ENCODE measurements at places on chromosomes 1 and 21.
A peak's percentile ranks its signal among the peaks of the same experiment; 100 is the strongest.

- peak; percentile 58 for DNase-seq
Measured at GRCh38 chr1:13749543-13750341, 49.8 kb downstream of the PRDM2 start.

GRCh38 chr1:37033355-37034101, 787 bp downstream of the GRIK3 start:
- no peak for DNase-seq

- no peak for DNase-seq
Measured at GRCh38 chr1:116940814-116941599, 31.3 kb downstream of the PTGFRN start.

GRCh38 chr1:231836227-231836893, 209.8 kb downstream of the DISC1 start:
- DNase-seq, result no peak

DNA sequence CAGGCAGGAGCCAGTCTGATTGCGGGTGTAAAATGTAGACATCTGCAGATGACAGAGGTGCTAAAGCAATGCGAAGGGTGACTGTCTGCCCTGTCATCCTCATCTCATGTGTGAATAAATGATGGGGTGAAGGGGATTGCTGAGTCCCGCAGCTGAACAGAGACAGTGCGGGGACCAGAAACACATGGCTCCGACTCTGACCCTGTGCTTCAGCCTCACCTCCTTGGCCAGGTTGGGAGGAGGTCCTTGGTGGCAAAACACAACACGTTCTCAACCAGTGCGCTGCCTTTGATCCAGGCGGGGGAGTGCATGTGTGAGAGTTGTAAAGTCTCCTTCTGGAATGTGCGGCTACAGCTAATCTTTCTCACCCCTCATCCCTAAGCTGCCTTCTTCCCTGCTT, 32.0 kb upstream of the TTC22 start:
- DNase-seq, result no peak

DNA sequence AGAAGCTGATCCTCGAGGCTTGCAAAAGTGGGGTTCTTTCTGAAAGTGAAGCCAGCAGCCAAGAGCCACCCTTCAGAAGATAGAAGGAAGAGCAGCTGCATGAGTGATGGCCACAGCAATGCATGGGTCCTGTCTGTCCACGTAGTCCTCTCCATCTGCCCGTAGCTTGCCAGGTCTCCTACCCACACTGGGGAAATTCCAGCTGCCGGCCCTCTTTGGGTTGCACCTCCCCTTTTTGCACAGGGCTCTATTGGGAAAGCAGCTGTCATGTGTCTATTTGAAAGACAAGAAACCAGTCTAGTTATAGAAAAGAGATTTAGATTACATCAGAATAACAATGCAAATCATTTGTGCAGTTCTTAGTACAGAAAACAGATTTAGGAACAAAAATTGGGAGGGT, 204.4 kb downstream of the GIPC2 start:
- no peak for DNase-seq

- DNase-seq, result no peak
Measured at GRCh38 chr1:30335389-30335996, 387.9 kb downstream of the MATN1 start.

DNA sequence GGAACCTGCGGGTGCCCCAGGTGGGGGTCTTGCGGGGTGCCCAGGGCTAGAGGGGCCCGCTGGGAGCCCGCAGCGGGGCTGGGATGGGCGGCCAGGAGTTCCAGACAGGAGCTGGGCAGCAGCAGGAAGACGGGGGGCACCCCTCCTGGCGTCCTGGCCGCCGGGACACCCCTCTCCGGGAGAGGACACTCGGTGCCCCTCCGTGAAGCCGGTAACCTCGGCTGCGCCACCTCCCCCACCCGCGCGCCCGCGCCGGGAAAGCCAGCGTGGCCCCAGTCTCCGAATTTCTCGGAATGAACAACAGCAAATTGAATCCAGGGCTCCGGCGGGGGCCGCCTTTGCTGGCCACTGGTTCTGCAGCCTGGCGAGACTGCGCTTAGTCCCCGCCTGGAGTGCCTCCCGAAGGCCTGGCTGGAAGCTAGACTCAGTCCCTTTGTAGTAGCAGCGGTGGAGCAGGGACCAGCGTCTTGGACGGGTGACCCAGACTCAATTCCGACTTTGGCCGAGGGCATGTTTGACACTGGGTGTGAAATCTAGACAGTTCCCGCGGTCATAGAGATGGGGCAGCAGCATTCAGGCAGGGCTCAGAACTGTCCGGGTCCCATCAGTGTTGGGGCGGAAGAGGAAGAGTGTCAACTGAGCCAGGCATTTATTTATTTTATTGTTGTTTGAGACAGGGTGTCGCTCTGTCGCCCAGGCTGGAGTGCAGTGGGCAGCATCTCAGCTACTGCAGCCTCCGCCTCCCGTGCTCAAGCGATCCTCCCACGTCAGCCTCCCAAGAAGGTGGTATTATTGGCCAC, 773 bp downstream of the IFNGR2 start:
- peak; percentile 42 for DNase-seq

DNA sequence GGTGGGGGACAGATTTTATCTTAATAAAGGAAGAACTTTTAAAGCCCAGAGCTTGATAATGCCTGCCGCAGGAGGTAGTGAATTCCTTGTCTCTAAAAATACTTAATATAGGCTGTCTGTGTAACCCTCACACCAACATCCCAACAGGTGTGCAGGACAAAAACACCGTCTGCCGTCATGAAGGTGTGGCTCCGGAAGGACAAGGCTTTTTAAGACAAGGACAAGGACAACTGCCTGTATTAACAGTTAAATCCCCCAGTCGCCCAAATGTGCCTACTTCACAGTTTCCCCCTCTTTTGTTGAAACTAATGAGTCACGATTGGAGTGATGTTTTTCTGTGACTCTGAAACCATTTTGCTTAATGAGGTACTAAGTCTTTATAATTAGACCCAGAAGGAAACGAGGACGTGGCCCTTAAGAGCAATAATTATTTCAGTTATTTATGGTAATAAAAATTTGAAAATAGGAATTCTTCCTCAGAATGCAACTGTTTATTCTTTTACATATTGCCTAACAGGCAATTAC, 27.3 kb upstream of the SPATA6 start:
- no peak for DNase-seq

DNA sequence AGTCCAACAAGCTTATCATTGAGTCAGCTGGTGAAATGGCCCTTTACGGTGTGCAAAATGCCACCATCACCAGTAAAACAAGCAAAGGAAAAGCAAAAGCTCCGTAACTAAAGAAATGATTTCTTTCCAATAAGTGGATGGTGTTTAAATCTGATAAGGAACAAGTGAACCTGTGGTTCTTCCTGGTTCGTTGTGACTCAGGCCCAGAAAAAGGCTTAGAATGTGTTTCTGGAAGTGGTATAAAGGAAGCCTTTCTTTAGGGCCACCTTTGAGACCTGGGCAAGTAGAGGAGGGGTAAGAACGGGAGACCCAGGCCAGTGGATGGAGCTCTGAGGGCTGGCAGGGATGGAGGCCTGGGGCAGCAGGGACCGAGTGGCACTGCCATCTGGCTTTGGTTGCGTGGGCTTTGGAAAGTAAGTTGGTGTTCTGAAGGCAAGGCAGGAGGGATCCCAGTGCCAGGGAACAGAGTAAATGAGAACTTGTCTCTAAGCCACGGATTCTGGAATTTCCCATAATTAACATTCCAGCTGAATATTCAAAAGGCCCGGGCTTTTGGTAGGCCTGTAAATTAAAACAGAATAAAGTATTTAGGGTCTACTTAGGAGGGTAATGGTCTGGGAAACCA, 87.9 kb upstream of the LMO4 start:
- DNase-seq, result no peak

DNA sequence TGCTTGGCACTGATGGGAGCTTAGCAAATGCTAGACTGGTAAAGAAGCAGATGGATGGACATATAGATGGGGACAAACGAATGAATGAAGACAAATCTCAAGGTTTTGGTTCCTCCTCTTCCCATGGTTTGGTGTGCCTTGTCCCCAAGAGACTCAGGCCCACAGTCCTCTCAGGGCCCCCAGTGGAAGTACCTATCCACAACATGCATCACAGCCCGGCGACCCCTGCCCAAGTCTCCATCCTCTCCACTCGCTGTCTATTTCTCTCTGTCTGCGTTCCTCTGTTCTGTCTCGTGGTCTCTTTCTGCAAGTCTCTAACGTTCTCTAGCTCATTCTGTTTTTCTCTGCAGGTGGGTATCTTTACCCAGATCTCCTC, 85.8 kb downstream of the GLIS1 start:
- DNase-seq, result no peak

GRCh38 chr1:209652121-209652735, at the start of gene LAMB3:
LAMB3 (minus strand) TSS chr1:209652425; CDS start chr1:209650944, 1,481 bp downstream.
- DNase-seq, result no peak

DNA sequence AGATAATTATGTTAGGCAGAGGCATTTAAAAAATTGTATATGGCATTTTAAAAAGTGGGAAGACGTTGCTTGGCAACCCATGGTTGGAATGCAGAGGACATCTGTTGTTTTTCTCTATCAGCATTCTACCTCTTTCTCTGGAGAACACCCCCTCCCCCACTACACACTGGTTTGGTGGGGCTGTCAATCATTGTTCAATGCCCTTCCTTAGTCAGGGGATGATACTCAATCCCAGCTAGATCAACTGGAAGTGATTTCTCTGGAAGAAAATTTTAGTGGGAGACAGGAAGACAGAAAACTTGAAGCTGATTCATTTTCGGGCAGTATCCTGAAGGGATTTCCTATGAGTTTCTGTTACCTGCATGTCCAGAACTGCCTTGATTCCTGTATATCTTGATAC, 35.7 kb upstream of the CAP1 start:
- no peak for DNase-seq

DNA sequence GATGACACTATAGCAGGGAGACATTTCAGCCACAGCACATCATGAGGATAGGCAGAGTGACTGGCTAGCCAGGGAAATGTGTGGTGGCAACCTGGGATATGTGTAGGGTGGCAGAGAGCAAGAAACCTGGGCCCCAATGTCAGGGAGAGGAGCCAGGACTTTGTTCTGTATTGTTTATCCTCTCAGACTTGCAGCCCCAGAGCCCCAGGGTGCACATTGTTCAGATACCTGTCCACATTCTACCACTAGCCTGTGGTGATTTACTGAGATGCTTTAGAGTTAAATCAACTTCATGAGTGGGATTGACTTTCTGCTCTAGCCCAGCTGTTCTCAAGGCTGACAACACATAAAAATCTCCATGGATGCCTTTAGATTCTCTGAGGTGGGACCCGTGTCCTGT, 61.5 kb downstream of the MAB21L3 start:
- DNase-seq, result no peak

- DNase-seq, result no peak
Measured at GRCh38 chr1:217495249-217495648, 135.6 kb downstream of the GPATCH2 start.

DNA sequence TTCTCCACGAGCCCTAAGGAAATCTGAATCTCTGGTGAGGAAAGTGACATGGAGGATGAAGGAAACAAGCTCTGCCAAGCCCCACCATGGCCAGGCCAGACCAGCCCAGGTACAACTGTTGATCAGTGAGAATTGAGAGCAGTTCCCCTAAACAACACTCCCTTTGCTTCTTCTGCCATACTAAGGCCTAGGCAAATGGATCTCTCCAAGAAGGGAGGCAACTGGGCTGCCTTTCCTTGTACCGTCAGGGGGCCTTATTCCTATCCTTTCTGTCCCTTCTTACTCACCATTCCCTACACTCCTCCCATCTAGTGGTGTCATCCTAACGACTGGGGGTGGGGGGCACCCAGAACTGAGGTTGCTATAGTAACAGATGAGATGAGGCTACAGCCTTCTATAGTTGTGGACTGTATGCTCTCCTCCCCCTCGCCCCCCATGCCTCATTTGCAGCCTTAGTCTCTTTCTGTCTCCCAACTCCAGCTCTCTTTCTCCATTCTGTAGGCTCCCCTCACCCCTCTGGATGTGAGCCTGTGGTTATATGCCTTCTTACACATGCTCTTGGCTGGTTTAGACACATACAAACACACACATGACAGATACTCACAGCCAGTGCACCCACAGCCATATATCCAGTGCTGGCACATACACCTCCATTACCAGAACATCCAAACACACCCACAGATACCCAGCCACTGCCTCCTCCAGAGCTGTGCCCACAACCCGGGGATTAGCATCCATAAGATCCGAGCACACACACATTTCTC, 3.6 kb downstream of the PEA15 start:
- no peak for DNase-seq

DNA sequence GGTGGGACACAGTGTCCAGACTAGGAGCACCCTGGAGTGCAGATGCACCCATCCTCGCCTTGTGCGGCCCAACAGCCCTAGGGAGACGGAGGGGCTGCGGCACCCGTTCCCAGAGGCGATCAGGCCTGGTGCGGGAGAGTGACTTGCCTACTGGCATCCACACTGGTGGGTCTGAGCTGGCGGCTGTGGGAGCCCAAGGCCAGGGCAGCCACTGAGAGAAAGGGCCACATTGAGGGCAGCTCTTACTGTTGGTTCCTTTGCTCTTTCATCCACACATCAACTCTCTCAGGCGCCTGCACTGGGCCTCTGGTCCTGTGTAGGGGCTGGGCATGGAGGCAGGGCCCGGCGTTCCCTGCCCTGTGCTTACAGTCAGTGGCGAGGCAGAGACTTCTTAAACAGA, 8.6 kb downstream of the PODN start:
- no peak for DNase-seq

DNA sequence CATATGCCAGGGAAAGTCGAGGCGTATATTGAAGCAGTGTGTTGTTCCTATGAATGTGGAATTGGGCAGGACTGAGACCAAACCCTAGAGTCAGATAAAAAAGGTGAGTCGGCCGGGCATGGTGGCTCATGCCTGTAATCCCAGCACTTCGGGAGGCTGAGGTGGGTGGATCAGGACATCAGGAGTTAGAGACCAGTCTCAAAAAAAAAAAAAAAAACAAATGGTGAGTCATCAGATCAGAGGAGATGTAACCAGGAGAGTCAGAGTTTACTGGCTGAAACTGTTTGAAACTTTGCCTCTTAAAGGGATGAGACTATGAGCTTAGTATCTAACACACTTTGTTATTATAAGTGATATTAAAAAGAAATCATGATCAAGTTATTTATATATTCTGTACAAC, 26.4 kb upstream of the SYCP1 start:
- DNase-seq, result no peak

DNA sequence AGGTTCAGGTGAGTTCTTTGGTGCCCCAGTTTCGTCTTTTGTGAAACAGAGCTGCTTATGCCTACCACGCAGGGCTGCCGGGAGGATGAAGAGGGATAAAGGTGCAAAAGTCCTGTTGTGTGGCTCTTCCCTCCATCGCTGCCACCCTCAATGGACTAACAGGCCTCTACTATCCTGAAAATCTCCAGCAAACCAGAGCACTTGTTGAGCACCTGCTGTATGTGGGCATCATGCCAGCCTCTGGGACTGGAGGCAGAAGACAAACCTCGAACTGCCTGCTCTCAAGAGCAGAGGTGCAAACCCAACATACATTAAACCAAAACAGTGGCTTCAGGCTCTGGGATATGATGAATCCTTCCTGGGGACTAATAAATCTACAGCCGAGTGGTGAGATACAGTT, 174.1 kb downstream of the ACTL8 start:
- DNase-seq, result no peak

Measured in common myeloid progenitor, CD34-positive (primary cell).